ENCODE measurements at places on chromosomes 11 and 22. TPM values are rescaled to one million over a fixed set of nuclear protein-coding genes. Genes with fewer than 3 reads are reported as not detected.

SUSD2 gene
- total RNA-seq: 4.1 TPM

NXPE2 gene
- not detected for total RNA-seq

B4GALNT4 gene
- not detected for total RNA-seq

FDXACB1 gene
- total RNA-seq: 0.46 TPM

CARNS1 gene
- 4.6 TPM for total RNA-seq

TTC28 gene
- total RNA-seq: 18.1 TPM

CTSD gene
- total RNA-seq: 774 TPM

MIOX gene
- total RNA-seq: not detected

BDNF gene
- total RNA-seq: not detected

ST14 gene
- 1.1 TPM for total RNA-seq

HOATZ gene
- total RNA-seq: not detected

VPREB1 gene
- total RNA-seq: not detected

PIK3IP1 gene
- total RNA-seq: 11.2 TPM

MICAL3 gene
- total RNA-seq: 8.1 TPM

IGSF9B gene
- 0.07 TPM for total RNA-seq

SORL1 gene
- total RNA-seq: 0.78 TPM

HTR3A gene
- not detected for total RNA-seq

AP2A2 gene
- 25.5 TPM for total RNA-seq

KMT2A gene
- total RNA-seq: 29.1 TPM

EMID1 gene
- not detected for total RNA-seq

CKAP5 gene
- 84.3 TPM for total RNA-seq

ZC3H7B gene
- 21.9 TPM for total RNA-seq

LMF2 gene
- total RNA-seq: 39.4 TPM

RNF141 gene
- total RNA-seq: 17.3 TPM

JAML gene
- 0.91 TPM for total RNA-seq

MN1 gene
- 8.8 TPM for total RNA-seq

LGR4 gene
- 10.1 TPM for total RNA-seq

SSH3 gene
- 7.9 TPM for total RNA-seq

OR10S1 gene
- total RNA-seq: not detected

ASRGL1 gene
- 10.4 TPM for total RNA-seq

OR51I1 gene
- total RNA-seq: not detected

PITPNM1 gene
- 12.2 TPM for total RNA-seq

OR10D3 gene
- not detected for total RNA-seq

GLB1L3 gene
- not detected for total RNA-seq

TSGA10IP gene
- total RNA-seq: not detected

SLC6A5 gene
- not detected for total RNA-seq

ARHGAP20 gene
- 2.3 TPM for total RNA-seq

RBMXL2 gene
- not detected for total RNA-seq

TMEM41B gene
- 14.4 TPM for total RNA-seq

ARHGAP32 gene
- 7.0 TPM for total RNA-seq
